ENCODE measurements at places on chromosomes 6 and 20. TPM values are rescaled to one million over a fixed set of nuclear protein-coding genes. Genes with fewer than 3 reads are reported as not detected.

Gene STMND1
- total RNA-seq: not detected

Gene BPIFB2
- total RNA-seq: not detected

Gene ADGB
- total RNA-seq: not detected

Gene AVP
- not detected for total RNA-seq

Gene NECAB3
- 8.1 TPM for total RNA-seq

Gene AIG1
- total RNA-seq: 63.5 TPM

Gene LAMA5
- total RNA-seq: 61.6 TPM

Gene TNNC2
- total RNA-seq: not detected

Gene ABHD16B
- total RNA-seq: not detected

Gene COX4I2
- total RNA-seq: not detected

Gene ME1
- total RNA-seq: 37.6 TPM

Gene TRPC4AP
- total RNA-seq: 33.5 TPM

Gene GRIK2
- 0.38 TPM for total RNA-seq

Gene NKAPL
- 0.79 TPM for total RNA-seq

Gene ENTPD6
- total RNA-seq: 97.8 TPM

Gene EYA4
- 9.7 TPM for total RNA-seq

Gene BIRC7
- not detected for total RNA-seq

Gene ECI2
- 26.3 TPM for total RNA-seq

Gene SLC17A3
- total RNA-seq: not detected

Gene WFDC12
- total RNA-seq: not detected

Gene LY6G5C
- total RNA-seq: not detected

Gene MACROD2
- 1.6 TPM for total RNA-seq

Gene TMEM74B
- total RNA-seq: not detected

Gene TREML4
- total RNA-seq: not detected

Gene SYNE1
- total RNA-seq: 32.9 TPM

Gene RNF144B
- 141 TPM for total RNA-seq

Gene CAGE1
- not detected for total RNA-seq

Measured in bronchial epithelial cell (primary cell).